ENCODE measurements at places on chromosomes 16 and 17.
A peak's percentile ranks its signal among the peaks of the same experiment; 100 is the strongest.

DNA sequence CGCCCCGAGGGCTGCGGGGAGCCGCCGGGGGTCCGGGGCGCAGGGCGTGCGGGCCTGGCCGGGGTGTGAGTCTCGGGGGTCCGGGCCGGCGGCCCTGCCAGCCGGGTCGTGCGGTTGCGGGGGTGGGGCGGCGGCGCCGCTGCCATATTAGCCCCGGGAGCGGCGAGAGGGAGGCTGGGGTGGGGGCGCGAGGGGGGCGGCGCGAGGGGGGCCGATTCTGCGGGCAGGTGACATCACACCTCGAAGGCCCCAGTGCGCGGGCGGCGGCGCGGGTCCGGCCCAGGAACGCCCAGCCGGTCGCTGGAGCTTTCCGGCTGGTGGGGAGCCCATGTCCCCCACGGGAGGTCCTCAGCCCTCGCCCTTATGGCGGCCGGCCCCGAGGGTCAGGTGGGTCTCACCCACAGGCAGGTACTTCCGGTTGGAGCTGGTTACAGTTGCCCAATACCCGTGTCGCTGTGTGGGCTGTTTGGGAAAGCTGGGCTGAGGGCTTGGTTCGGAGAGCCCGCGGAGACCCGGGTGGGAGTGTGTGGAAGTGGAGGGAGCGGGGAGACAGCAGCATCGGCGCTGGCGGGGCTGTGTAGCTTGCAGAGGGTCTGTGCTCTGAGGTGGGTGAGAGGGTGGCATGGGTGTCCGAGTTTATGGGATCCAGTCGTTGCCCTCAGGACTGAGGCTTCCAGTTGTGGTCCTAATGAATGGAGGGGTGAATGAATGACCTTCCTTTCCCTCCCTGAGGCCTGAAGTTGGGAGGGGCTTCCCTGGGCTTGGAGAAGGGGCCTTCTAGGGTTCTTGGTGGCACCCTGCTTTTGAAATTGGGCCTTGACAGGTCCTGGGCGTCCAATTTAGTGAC is 804 bp downstream of the ATP6V0C start:
- no peak for DNase-seq

DNA sequence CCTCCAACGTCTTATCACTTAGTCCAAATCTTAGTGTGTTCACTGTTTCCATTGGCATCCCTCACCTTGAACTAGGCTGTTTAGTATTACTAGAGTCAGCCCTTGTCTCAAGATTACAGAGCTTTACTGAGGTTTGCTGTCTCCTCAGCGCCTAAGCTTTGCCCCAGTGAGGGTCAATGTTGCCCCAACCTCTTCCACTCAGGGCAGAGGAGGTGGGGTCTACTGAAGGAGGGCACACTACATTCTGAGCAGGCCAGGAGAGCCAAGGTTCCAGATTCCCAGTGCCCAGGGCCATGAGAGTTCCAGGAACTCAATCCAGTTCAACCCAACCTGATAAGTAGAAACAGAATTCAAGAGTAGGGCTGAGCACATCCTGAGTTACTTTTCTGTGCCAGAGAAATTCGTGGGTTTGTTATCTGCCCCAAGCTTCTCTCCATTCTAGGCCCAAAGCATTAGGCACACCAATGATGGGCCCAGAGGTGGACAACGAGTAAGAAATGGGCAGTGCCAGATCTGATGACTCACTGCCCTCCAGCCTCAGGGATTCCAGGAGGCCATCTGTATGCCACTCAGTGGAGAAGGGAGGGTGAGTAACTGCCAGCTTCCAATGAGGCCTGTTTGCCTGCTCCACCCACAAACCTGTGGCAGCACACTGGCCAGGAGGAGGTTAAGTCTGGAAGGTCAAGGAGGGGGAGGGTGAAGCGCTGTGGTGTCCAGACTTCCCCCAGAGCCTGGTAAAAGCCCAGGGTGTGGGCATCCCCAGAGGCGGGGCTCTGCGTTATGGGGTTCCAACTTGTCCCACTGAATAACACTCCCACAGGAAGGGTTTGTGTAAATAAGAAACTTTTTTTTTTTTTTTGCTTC is 8.2 kb downstream of the TUBG2 start:
- peak; percentile 58 for DNase-seq

- peak; percentile 48 for DNase-seq
Measured at GRCh38 chr17:27408891-27409290, 47.4 kb upstream of the KSR1 start.

- DNase-seq, result no peak
Measured at GRCh38 chr16:1794221-1794871, 841 bp upstream of the IGFALS start.

GRCh38 chr17:66449418-66449977 is 147.1 kb downstream of the PRKCA start:
- no peak for DNase-seq

DNA sequence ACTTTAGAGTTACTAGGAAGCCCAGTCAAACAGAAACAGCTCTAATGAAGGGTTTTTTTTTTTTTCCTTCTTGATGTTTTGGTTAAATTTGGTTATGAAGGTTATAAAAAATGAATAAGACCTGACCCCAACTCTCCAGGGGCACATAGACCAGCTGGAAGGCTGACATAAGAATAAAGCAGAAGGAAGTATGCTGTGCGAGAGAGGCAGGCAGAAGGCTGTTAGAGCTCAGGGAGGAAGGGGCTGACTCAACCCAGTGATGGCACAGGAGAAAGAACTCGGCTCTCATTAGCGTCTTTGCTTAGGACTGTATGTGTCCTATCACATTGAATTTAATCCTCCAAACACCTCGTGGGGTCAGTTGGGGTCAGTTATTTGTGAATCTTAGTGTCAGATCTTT is 474.6 kb downstream of the PMP22 start:
- peak; percentile 73 for DNase-seq

DNA sequence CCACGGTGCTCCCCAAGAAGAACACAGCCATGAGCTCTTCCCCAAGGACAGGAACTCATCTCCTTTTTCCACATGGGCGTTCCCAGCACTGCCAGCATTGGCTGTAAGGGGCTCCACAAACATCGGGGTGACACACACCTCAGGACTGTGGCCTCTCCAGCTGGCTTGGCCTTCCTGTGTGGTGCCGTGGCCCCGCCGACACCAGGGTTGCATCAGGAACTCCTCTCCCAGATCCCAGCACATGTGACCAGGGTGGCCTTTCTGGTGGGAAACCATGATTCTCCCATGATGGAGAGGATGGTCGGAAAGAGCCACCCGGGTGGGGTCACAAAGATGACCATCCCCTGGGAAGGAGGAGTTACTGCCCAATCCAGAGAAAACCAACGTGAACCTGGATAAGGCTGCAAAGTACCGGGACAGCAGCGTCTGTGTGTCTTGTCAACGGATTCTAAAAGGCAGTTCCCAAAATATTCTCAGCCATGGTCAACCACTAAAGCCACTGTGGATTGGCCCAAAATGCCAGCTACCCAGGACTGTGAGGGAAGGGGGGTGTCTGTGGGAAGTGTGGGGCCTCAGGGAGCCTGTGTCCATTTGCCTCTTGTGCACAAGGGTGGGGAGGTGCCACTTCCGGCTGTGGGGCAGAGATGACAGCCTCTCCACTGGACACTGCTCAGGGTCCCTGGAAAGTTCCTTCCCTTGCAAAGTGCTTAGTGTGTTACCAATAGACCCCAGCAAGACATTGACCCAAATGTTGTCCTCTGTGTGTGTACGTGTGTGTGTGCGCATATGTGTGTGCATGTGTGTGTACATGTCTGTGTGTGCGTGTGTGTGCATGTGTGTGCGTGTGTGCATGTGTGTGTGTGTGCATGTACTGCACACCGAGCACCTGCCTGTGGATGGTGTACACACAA is 78.0 kb upstream of the CBX4 start:
- no peak for DNase-seq

DNA sequence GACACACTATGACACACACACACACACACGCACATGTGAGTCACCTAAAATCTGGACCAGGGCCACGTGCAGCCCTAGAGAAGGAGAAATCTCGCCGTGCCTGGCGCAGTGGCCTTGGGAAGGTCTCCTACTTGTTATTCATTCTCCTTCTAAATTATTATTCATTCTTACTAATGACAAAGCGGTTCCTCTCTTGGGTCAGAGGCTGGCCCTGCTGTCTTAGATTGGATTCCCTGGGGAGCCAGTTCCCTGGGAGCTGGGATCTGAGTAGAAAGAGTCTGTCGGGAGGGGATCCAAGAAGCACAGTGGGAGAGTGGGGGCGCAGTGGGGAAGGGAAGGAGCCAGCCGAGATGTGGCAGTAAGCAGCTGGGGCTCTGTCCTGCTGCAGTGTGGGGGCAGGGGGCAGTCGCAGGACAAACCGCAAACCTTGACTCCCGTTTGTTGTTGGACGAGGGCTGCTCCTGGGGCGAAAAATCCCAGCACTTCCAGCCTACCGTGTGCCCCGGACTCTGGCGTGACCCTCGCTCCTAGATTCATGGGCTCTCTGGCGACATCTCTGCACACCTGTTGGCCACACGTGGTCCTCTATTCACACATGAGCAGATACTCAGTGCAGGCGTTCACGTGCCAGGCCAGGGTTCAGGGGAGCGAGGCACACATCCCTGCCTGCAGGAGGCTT is 18.7 kb upstream of the JPH3 start:
- peak; percentile 88 for DNase-seq

DNA sequence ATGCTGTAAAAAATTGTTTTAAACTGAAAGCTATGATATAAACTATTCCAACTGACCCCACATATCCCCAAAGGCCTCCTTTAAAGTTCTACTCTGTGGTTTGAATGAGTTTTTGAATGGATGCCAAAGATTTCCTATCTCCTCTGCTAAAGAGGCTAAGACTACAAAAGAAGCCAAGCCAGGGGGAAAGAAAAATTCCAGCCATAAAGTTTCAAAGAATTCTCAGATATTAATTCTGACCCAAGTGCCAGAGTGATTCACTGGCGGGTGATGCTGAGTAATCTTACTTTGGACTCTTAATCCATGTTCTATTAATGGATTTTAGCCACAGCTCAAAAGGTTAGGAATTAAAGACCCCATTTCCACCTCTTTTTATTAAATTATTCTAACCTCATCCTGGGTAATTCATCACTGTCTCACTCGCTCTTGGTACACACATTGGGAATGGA is 60.7 kb downstream of the HS3ST3A1 start:
- DNase-seq, result peak; percentile 99

GRCh38 chr16:88436796-88437195 is 16.3 kb upstream of the ZFPM1 start:
- no peak for DNase-seq

- DNase-seq, result no peak
Measured at GRCh38 chr17:39908789-39909352, 9.6 kb downstream of the GSDMB start.

GRCh38 chr16:49634235-49635008 is 221.5 kb downstream of the ZNF423 start:
- no peak for DNase-seq

DNA sequence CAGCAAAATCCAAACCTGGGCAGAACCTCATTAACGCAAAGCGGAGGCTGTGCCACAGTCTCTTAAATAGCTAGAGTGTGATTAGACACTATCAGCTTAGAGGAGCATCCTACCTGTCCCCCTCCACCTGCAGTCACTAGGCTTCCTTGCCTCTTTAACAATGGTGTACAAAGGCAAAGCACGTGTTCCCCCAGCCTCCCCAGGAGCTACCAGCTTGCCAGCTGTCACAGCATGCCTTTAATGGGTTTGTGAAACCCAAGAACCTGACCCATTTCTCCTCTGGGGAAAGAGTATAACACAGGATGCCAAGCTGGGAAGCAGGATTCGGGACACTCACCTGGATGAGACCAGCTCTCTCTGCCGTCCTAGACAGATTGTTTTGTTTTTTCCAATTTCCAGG is 37.2 kb upstream of the TBX2 start:
- DNase-seq, result no peak

- peak; percentile 21 for DNase-seq
Measured at GRCh38 chr17:67107811-67108775, 63.7 kb downstream of the CACNG1 start.

DNA sequence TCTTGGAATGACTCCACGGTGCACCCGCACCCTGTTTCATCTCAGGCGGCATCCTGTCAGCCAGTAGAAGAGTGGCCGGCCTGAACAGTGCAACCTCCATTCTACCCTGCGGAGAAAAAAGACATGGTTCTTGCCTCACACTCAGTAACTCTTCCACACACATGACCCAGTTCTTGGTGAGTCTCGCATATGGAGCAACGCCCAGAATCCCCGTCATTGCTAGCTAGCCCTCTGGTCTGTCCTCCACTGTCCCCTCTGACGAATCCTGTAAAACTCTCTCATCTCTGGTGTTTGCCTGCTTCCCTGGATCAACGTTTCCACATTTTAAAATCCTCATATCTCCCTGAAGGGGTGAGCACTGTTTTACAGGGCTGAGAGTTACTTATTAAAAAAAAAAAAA is 4.2 kb upstream of the RDM1 start:
- DNase-seq, result no peak

- peak; percentile 63 for DNase-seq
Measured at GRCh38 chr17:31008374-31009041, 37.7 kb downstream of the RNF135 start.

- DNase-seq, result no peak
Measured at GRCh38 chr17:75488693-75489510, 26.4 kb downstream of the CASKIN2 start.

Measured in fibroblast of skin of right biceps (primary cell).